ENCODE measurements at places on chromosomes 4 and X. TPM values are rescaled to one million over a fixed set of nuclear protein-coding genes. Genes with fewer than 3 reads are reported as not detected.

GRCh38 chr4:25703731-25704388 lies 48.2 kb downstream of the SLC34A2 start:
- DNase-seq = no peak

- DNase-seq = no peak
These were observed 24.5 kb upstream of the SCD5 start for GRCh38 chr4:82823062-82823461.

DNA sequence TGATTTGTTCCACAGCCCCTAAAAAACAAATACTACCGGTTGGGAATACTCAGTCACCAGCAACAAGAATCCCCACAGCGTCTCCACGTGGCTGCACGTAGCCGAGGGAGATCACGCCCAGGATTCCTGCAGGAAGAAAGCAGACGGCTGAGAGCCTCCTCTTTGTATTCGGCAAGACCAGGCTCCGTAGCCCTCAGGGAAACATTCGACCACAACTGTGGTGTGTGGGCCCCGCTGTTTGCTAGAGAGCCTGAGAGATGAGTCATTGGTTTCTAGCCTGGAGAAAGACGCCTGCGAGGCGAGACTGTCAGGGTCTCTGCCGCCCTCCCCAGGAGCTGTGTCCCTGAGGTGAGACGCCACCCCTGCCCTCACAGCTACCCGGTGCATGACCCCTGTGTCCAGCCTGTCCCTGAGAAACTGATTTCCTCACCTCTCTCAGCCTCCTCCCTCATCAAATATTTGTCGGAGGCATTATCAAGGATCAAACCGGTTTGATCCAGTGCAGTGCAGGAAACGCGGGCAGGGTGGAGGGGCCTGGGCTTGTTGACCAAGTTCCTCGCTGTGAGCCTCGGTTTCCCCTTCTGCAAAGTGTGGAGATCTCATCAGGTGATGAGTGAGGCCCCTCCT lies 4.7 kb upstream of the S100P start:
- DNase-seq = no peak

DNA sequence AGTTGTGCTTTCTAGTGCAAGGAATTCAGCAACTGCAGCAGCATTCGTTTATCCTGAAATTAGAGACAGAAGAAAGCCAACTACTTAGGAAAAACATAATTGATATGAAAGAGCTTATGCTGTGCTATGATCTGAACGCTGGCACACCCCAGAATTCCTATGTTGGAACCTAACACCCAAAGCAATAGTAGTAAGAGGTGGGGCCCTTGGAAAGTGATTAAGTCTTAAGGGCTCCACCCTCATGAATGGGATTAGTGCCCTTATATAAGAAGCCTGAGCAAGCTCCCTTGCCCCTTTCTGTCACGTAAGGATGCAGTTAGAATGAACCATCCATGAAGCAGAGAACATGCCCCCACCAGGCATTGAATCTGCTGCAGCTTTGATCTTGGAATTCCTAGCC lies 5.4 kb upstream of the LSM6 start:
- DNase-seq = no peak

DNA sequence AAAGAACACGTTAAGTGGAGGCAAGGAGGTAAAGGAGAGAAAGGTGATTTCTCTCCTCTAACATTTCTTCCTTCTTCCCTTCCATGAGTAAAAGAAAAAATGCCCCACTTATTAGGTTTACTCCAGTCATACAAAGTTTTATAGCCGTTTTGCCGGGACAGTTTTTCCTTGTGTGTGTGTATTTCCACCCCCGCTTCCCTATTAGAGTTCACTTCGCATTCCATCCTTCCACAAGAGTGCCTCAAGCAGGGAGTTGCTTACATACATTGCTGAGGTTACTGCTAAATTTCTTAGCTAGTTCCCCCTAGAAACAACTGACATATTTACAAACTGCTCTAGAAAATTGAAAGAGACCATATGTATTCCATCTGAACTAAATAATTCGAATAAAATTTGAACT lies 45.2 kb upstream of the BMP15 start:
- no peak for DNase-seq

DNA sequence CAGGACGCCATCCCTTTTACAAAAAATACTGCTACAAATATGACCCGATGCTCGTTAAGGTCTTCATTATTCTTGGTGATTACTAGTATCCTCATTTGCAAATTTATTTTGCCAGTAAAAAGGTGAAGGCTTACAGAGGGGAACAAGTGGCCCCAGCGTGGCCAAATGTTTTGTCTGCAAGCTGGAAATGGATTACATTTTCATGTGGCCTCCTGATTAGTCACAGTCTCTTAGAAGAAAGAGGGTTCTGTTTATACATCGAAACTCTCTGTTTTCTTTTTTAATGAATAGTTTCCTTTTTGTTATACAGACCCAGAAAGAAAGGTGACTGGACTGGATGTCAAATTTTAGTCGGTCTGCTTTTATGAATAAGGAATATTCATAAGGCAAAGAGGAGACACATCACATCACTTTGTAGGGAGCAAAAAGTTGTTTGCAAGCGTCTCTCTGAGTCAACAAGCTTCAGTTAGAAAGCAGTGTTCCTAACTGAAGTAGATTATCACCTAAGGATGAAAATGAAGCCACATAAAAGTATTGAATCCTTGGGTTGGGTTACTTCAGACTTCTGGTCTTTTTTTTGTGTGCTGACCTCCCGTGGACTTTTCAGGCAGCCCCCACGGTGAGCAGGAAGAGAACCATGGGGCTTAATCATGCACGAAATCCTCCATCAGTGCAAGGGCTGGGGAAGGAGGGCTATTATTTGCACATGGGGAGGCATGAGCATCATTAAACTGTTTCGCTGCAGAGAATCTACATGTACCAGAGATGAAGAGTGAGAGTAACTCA lies 125.6 kb downstream of the ARSF start:
- DNase-seq = no peak

The CT45A2 gene
- total RNA-seq = not detected

The DSPP gene
- not detected for total RNA-seq

The XPNPEP2 gene
- total RNA-seq = 1.7 TPM

The CENPU gene
- total RNA-seq = 13.7 TPM

The MAGEA8 gene
- not detected for total RNA-seq

Measured in endothelial cell (in vitro differentiated cells).